ENCODE measurements at places on chromosomes 16 and 17.

DNA sequence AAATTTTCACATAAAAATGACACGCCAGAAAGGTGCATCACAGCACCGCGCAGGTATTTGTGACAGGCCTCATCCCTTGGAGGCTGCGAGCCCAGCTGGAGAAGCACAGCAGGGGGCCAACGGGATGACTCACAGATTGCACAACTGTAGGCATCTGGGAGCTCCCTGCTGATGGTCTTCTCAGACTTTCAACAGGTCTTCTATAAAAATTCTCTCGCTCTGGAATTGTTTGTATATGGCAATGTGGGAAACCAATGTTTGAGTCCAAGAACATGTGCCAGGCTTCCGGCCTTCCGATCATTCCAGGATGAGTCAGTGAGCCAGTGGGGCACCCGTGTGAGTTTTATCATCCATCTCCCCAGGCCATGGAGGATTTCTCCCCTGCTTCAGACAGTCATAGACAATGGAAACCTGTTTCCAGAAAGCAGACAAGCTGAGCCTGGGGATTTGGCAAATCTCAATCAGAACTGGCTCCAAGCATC lies 24.1 kb upstream of the ADORA2B start:
- DNase-seq = peak; percentile 74

- no peak for DNase-seq
Observed at GRCh38 chr17:15265131-15265530, at the start of gene PMP22. Gene PMP22 (minus strand): TSS chr17:15265326. CDS start chr17:15260727, 4,599 bp downstream.

- DNase-seq = no peak
Observed at GRCh38 chr17:28716740-28717577, 709 bp downstream of the RAB34 start.

- DNase-seq = no peak
Observed at GRCh38 chr17:77349976-77350830, 209.4 kb downstream of the SEC14L1 start.

DNA sequence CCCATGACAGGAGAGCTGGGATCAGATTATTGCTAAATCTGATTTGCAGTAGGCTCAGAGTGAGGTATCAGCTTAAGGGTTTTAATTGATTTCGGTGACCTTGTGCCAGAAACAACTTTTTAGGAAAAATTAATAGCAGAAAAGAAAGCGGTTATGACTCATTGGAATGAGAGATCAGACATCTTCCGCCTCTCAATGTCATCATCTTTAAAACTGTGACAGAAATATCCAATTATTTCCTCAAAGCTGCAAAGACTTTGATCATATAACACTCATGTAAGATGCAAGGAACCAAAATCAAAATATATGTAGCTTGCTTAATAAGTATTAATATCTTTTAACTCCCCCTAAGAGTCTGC lies 190.1 kb upstream of the FOXF1 start:
- DNase-seq = no peak

- DNase-seq = no peak
Observed at GRCh38 chr16:50313596-50314478, 47.5 kb downstream of the ADCY7 start.

DNA sequence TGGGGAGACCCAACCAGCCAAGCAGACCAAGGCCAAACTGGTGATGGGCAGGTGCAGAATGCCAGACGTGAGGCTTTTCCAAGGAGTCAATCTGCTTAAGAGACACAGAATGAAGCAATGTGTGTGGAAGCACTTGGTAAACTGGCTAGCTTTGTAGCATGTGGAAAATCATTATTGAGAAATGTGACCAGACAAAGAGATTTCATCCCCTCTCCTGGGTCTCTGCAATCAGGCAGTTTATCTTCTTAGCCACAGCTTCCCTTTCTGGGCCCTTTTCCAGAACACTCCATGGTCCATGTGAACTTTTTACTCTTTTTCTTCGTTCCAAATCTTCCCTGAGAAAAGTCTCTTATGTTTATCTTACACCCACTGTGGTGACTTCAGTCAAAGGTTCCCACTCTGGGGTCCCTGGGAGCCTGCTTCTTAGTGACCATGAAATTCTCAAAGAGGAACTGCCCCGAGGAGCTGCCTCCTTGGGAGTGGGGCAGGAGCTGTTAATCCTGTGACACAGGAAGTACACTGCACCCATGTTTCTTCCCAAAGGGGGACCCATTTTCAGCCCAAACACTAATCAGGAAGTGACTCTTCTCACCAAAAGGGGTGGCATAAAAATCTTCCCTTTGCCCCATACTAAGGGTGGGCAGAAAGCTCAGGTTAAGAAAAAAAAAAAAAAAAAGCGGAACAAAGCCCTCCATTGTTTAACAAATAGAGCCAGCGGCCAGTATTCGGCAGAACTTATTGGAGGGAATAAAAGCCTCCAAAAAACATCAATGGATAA lies 346.2 kb upstream of the ASIC2 start:
- DNase-seq = no peak

DNA sequence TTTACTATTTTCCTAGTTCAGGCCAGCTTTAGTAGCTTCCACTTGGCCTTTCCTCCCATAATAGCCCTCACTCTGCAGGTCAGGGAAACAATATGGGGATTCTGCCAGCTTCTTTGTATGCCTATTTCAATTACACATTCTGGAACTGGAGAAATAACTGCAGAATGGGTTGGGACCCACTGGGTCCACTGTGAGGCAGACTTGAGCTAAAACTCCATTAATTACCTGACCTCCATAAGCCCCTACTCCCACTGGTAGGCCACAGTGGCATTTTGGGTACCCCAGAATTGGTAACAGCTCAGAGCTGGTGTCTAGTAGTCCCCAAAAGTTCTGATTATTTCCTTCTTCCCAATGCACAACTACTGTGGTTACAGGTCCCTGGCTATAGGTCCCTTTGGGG lies 16.7 kb upstream of the TENT4B start:
- DNase-seq = no peak

GRCh38 chr17:56675876-56676660 lies 82.6 kb downstream of the NOG start:
- no peak for DNase-seq

GRCh38 chr16:9869776-9870175 lies 312.5 kb downstream of the GRIN2A start:
- no peak for DNase-seq

DNA sequence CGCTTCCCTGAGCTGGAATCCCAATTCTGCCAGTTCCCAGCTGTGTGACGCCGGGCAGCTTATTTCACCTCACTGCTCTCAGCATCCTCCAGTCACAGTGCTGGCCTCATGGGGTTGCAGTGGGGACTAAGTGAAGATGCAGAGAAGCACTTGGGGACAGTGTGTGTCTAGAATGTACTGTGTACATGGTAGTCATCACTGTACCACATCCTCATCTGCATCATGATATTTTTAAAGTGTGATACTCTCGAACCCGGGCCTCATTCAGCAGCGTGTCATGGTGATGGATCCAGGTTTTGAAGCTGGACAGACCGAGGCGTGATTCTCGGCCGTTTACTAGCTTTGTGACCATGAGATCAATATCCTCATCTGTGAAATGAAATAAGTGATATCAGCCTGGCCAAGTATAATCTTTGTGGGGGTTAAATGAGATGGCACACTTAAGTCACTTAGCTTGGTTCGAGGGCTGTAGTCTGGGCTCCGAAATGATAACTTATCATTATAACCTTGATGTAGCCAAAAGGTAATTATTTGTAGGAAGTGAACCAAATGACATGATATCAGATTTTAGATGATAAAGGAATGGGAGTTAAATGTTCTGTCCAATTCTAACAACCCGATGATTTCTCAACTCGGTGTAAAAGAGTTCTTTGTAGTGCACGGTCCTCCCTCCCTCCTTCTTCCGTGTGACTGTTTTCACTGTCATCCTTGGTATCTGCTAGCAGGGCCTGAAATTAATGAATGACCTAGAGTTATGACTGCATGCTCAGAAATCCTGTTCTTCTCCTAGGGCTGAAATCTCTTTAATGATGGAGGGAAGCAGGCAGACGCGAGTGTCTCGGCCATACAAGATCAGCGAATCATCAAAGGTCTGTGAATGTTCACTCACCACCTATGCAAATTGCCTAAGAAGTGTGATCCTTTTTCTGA lies 2.0 kb downstream of the KLHL36 start:
- no peak for DNase-seq

DNA sequence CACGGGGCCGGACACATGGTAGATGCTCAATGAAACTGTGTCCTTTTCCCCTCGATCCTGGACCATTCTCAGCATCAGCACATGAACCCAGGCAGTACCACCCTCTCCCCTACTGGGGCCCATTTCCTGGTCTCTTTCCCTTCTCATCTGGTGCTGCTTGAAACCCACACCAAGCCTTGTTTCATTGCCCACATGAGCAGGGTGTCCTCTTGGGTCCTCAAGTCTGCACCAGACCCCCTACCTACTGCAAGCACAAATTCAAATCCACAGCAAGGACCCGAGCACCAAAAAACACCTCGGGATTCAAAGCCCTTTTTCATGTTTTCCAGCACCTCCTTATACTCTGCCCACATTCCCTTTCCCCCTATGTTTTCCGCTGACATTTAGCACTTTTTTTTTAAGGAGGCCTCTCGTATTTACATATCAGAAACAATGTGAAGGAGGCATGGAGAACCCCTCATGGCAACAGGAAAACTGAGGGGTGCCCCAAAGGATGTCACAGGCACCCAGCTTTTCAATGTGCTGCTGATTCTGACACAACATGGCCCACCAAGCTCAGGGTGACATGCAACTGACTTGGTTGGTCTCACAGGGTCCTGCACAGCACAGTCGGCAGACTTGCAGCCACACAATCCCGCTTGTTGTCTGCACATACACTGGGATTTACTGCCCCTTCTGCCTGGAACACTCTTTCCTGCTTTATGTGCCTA lies 4.6 kb upstream of the CCL1 start:
- DNase-seq = no peak

All from SW 1271 (cell line).